ENCODE measurements at places on chromosomes 5 and 9.

DNA sequence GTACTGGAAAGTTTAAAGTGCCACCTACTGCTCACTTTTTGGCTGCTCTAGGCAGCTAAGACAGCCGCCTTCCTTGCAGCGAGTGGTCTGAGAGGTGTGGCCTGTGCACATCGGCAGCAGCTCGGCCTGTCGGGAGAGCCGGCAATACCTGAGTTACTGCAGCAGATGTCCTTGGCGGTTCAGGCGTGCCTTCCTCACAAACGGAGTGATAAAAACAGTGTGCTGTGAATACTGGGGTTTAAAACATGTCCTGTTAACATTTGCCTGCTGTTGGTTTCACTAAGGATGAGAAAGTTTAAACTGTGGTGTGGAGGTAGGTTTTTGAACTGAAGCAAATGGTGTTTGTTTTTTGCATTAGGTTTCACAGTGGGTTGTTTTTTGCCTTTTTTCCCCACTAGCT lies 12.9 kb downstream of the TRAF2 start:
- DNase-seq: no peak

GRCh38 chr9:126919193-126919592 lies 4.6 kb downstream of the RALGPS1 start:
- DNase-seq: no peak

- DNase-seq: no peak
Measured at GRCh38 chr9:94134629-94135028, 50.4 kb downstream of the PTPDC1 start.

- DNase-seq: no peak
Measured at GRCh38 chr9:692636-693129, 148.8 kb upstream of the DMRT1 start.

- DNase-seq: no peak
Measured at GRCh38 chr9:107273634-107274033, 9.4 kb upstream of the RAD23B start.

- no peak for DNase-seq
Measured at GRCh38 chr9:18441261-18441660, 32.7 kb upstream of the ADAMTSL1 start.

DNA sequence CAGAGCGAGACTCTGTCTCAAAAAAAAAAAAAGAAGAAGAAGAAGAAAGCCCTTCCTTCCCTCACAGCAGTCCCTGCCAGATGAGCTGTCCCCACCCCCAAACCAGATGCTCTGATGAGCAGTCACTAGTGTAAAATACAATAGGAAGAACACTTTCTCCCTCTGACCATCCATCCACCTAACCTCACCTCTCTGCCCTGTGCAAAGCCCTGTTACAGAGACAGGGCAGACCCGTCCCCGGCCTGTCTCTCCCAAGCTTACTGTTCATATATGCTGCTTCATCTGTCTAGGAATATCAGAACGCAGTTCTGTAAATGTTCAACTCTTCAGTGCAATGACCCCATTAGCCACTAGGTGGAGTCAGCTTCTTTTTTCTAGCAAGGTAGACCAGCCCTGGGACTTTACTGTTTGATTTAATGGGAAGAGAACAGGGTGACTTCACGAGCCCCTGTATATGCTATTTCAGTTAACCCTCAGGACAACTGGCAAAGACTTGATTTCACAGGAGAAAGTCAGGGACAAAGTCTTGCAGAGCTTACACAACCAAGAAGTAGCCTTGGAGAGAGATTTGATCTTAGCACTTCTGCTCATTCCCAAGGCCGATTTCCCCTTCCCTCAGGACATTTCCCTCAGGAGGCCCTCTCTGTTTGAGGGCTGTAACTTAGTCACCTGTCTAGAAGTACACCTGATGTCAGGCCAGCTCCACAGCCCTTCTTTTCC lies 14.9 kb upstream of the FGFR4 start:
- peak; percentile 82 for DNase-seq

- no peak for DNase-seq
Measured at GRCh38 chr9:35366627-35367026, 123.3 kb upstream of the RUSC2 start.

- no peak for DNase-seq
Measured at GRCh38 chr5:34625246-34625645, 30.9 kb upstream of the RAI14 start.

DNA sequence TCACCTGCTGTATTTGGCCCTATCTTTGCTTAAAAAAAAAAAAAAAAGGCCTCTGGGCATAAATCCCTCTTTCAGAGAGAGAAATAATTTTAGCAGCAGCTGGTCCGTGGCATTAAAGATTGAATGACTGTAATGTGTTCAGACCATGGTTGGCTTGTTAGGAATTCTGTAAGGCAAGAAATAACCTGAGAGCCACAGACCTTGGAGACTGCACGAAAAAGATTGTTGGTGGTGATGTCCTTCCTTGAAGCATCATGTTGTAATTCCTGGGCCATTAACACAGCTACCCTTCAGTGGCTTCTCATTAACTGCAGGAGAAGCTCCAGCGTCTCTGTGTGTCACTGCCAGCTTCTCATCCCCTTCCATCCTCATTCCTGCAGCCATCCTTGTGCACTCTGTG lies 79.0 kb downstream of the SGCD start:
- no peak for DNase-seq

DNA sequence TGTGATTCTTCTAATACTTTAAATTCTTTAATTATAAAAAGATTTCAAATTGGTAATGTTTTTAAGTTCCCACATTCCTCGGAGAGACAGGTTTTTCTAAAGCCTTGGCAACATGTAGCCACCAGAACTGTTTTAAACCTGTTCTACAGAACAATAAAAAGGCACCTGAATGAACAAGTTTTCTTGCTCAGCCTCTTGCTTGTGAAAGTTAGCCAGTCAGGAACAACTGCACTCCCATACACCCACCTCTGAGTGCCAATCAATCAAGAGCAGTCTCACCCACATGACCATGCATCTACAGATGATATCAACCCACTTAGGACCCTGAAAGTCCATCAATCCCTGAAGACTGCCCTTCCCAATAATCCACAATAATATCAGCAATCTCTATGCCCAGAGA lies 62.3 kb downstream of the AP3B1 start:
- DNase-seq: no peak
